Peyer's patch (tissue), 4 donors: ENCODE measurements at places on chromosomes 1 and 21. TPM values are rescaled to one million over a fixed set of nuclear protein-coding genes. Genes with fewer than 3 reads are reported as not detected.

DNA sequence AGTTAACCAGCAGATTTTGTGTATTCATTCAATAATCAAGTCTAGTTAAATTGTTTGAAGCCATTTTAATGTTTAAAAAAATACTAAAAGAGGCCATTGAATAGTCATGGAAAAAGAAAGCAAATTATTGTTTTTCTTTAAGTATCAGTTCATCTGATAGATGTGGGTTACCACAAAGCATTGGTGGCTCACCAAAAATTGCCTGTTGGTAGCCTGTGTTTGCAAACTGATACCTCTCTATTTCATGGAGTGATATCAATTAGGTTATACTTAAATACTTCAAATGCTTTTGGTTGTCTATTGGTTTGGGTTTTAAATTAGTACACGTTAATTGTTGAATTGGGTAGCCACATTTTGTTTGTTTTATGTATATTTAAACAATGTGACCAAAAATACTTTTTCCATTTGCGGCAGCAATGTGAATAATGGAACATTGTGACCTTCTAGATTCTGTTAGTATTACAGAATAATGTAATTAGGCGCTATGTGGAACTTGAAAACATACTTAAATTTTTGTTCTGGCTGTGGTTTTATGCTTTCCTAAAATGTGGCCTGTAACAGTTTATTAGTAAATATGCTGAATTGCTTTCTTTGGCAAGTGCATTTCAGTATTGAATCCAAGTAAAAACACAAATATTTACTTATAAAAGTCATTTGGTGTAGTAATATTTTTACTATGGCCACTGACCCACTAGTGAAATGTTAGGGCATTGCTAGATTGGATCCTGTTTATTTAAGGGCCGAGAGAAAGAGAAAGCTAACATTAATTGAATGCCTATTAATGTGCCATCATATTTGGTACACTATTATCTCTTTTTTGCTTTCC is 37.1 kb upstream of the NBL1 start:
- no peak for DNase-seq
- H3K4me3 ChIP-seq, result no peak overlapping the region

HSPB7 gene
- total RNA-seq, result not detected

DNA sequence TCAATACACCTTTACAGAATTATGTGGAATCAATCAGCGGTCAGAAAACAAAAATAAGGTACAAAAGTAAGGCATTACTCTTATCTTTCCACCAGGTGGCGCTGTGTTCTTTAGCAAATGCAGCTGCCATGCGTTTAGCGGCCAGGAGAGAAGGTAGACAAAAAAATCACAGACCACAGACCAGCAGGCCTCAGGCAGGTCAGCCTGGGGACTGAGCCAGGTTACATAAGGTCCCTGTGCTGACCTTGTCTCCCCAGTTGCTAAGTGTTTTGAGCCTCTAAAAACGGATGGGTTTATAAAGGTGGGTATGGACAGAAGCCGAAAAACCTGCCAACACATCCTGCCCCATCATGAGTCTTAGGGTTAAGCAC is 2.8 kb downstream of the RGS16 start:
- H3K27ac ChIP-seq, result no peak overlapping the region
- DNase-seq, result peak; percentile 81
- no peak overlapping the region for H3K4me3 ChIP-seq
- no peaks in the 10 kb centered on the region for H3K27me3 ChIP-seq
- no peaks in the 10 kb centered on the region for H3K4me1 ChIP-seq

- no peak overlapping the region for H3K27ac ChIP-seq
- no peaks in the 10 kb centered on the region for H3K36me3 ChIP-seq
- no peak overlapping the region for H3K4me3 ChIP-seq
- H3K27me3 ChIP-seq, result no peaks in the 10 kb centered on the region
These were observed 19.2 kb downstream of the NLRP3 start for GRCh38 chr1:247435030-247435758.

GRCh38 chr1:41936107-41936506 is 17.4 kb upstream of the HIVEP3 start:
- H3K36me3 ChIP-seq, result no peaks in the 10 kb centered on the region
- H3K27me3 ChIP-seq, result no peaks in the 10 kb centered on the region
- no peak overlapping the region for H3K27ac ChIP-seq
- DNase-seq, result no peak
- H3K4me1 ChIP-seq, result no peaks in the 10 kb centered on the region

GRCh38 chr1:231517076-231517475 is 11.4 kb upstream of the TSNAX start:
- H3K27ac ChIP-seq, result no peak overlapping the region
- no peaks in the 10 kb centered on the region for H3K36me3 ChIP-seq
- no peak for DNase-seq
- no peaks in the 10 kb centered on the region for H3K27me3 ChIP-seq
- no peaks in the 10 kb centered on the region for H3K4me1 ChIP-seq
- no peak overlapping the region for H3K4me3 ChIP-seq

GRCh38 chr1:58006421-58007046 is 540.0 kb downstream of the OMA1 start:
- H3K27me3 ChIP-seq, result no peaks in the 10 kb centered on the region
- no peaks in the 10 kb centered on the region for H3K36me3 ChIP-seq
- no peak for DNase-seq
- no peak overlapping the region for H3K4me3 ChIP-seq

- peak overlapping the region; percentile 70 for H3K27ac ChIP-seq
- H3K36me3 ChIP-seq, result no peaks in the 10 kb centered on the region
- no peaks in the 10 kb centered on the region for H3K27me3 ChIP-seq
- no peak overlapping the region for H3K4me3 ChIP-seq
- DNase-seq, result no peak
These were observed 55.5 kb downstream of the TRABD2B start for GRCh38 chr1:47941609-47942239.
